ENCODE measurements at places on chromosomes 16 and 17.

- no peak for DNase-seq
Observed at GRCh38 chr17:79944821-79945391, 90.8 kb downstream of the TBC1D16 start.

DNA sequence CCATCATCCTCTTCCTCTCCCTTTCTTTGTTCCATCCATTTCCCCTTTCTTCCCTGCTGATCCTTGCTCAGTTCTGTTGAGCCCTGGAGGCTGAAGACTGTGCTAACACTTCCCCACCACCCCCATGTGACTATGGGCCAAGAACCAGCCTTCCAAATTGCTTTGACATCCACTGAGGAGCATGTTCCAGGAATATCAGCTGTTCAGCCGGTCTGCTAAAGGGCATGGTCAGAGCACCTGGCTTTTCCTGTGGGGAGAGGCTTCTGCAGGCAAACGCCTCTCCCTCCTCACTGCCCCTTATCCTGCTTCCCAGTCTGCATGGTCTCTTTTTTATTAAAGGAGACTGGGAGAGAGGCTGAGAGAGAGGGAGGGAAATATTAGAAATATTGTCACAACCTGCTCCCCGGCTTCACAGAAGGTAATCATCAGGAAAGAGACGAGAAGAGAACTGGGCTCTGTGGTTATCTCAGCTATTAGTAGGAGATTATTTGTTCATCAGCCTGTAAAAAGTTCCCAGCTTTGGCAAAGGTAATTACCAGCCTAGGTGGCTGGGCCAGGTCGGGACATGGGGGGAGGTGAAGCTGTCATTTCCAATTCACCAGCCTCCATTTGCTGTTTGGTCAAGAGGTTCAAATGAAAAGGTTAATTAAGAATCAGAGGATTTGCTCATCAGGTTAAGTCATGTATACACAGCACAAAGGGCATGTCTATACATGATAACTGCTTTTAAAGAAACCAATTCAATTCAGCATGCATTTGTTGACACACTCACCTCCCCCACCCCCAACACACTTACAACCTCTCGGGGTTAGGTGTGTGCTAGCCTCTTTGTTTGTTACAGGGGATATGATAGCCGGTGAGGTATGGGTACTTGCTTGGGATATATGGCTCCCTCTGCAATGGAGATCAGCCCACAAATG lies 83.7 kb upstream of the CRHR1 start:
- no peak for DNase-seq

DNA sequence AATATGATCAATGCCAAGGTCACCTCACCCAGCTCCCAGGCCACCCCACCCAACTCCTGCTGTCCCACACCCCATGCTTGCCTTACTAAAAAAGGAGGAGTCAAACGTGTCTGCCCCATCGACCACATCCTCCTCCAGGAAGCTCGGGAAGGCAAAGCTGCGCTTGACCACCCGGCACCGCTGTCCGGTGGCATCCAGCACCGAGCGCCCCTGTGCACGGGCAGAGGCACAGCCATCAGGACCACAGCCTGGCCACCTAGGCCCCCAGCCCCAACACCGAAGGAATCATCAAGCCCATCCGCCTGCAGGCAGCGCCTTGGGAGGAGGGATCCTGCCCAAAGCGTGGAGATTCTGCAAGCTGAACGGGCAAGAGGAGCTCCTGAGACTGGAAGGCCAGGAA lies 10.2 kb downstream of the AANAT start:
- DNase-seq: no peak

- no peak for DNase-seq
Observed at GRCh38 chr16:24875466-24875865, 29.7 kb downstream of the SLC5A11 start.

DNA sequence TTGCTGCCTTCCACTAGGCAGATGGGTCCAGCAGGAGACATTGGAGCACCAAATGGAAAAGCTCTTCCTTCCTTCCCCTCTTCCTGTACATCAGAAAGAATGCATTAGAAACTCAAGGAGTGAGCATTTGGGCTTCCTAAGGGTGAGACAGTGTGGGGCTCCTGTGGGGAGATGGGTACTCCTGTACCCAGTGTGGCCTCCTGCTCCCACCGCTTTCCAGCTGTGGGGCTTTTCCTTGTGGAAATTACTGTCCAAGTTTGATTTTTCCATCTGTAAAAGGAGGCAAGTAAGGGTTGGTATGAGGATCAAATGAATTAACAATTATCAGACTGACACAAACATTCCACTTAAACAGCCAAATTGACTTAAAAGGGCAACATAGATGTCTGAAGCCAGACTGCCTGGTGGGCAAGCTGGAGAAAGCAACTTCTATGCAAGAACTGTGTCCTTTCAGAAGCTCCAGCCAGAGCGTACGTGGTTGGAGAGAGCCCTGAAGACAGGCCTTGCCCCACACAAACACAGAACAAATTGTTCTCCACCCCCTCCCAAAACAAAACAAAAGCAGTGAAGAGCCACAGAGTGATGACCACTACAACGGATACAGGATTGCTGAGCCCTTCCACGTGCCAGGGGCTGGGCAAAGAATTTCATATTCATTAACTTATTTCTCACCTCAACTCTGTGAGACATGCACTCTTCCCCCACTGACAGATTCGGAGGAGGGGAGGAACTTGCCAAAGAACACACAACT lies 23.1 kb upstream of the ALDH3A1 start:
- no peak for DNase-seq

DNA sequence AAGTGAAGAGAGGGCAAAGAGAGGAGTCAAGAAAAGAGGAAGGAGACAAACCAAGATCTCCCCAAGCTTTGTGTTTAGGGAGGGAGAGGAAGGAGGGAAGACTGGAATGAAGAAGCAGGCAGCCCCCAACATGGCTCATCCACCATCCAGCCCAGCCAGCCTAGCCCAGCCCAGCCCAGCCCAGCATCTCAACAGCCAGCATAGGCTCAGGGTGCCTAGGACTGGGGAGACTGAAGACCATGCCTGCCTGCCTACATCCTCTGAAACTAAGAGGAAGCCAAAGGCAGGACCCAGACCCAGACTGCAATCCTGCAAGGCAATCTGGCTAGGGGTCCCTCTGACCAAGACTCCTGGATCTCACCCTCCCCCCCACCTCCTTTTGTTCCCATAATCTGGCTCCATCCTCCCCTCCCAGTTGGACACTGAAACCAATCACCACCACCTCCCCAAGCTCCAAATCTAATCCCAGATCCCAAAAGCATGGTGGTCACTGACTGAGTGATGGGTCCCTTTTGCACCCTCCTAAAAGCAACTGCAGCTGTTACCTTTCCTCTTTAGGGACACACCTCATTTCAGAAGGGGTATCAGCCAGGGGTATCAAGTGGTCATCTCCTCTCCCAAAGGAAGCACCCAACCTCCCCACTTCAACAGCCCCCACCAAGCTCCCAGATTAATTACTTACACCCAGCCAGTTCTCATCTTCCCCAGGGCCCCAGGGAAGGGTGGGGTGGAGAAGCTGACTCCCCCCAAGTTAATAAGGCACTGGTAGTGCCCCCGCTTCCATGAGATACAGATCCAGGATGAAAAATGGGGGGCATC lies 1.2 kb downstream of the HDAC5 start:
- no peak for DNase-seq

DNA sequence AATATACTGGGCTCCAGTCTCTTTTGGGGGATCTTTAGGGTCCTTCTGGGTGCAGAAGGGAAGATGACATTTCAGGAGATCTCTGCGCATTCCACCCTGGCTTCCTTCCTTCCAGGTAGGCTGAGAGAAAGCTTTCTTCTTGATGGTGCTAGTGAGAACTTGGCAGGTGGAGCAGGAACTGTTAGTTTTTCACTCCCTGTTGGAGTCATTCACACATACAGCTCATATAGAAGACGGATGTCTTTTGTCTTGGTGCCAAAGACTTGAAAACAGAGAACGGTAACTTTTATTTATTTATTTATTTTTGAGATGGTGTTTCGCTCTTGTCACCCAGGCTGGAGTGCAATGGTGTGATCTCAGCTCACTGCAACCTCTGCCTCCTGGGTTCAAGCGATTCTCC lies 43.9 kb downstream of the PITPNC1 start:
- no peak for DNase-seq

DNA sequence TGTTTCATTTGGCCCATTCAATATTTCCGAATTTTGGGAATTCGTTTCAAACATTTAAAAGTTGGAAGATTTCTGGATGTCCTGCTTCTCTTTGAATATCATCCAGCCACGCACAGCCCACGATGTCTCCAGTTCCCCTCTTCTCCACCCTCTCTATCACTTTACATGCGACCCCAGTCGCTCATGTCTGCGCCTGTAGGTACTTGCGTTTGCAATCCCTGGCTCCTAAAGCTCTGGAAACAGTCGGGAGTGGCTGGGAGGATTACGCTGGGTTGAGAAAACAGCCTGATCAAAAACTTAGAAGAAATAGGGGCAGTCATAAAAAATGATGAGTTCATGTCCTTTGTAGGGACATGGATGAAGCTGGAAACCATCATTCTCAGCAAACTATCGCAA lies 1.5 kb upstream of the SBK1 start:
- no peak for DNase-seq

DNA sequence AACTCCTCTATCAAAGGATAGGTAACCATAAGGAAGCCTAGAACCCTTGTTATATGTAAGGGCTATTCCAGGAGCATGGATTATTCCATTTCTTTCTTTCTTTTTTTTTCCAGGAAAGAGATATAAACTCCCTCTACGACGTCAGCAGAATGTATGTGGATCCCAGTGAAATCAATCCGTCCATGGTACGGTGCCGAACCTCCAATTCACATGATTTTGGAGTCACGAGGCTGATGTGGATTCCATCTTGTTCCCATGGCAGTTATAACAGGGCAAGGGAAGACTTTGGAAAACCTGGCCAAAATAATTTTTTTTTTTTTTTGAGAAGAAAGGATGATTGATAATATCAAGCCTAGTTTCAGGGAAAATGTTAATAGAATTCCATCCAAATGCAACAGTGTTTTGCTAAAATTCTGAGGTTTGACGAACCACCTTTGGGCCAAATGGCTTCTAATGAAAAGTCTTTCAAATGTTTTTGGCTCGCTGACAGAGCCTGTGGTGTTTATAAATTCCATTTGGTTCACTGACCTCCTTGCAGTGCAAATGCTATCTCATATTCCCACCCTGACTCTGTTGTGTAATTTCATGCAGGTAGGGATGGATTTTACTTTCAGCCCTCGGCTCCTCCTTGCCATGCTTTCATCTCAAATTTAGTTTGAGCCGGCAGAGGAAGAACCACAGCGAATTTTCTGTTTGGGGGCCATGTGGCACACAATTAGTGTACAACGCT lies 90.0 kb downstream of the SDR42E1 start:
- DNase-seq: no peak

GRCh38 chr17:9028988-9029570 lies 7.8 kb downstream of the NTN1 start:
- no peak for DNase-seq

DNA sequence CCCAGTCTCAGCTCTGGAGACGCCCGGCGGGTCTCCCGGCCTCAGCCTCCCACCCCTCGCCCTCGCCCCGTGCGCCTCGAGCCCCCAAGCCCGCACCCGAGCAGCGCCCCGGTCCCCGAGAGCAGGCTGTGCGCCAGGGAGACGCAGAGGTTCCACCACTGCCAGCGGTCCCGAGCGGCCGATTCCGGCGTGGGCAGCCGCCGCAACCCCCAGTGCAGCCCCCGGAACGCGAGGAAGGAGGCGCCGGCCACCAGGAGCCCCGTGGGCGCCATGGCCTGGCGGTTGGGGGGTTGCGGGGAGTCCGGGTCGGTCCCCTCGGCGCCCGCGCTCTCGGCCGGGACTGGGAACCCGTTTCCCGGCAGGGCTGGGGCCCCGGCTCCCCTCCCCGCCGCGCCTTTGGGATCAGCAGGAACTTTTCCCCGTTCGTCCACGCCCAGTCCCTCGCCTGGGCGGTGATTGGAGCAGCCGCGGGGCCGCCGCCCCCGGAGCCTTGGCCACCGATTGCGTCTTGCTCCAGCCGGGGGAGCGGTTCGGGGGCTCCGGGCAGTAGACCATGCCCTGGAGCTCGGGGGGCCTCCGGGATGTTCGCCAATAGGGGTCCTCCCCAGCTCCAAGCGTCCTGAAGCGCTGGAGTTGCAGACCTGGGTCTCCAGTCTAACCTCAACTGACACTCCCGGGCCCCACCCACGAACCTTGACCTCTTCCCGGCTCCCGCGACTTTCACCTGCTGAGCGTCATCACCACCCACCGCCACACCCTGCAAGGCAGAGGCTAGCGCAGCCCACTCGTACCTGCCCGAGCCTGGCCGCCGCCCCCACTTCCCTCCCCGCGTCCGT lies at the start of gene TLCD2:
Gene TLCD2, minus strand, starts transcription at position 407 of the 836 bp plus-strand sequence. Its CDS starts 135 bp downstream, at position 272.
- DNase-seq: no peak

DNA sequence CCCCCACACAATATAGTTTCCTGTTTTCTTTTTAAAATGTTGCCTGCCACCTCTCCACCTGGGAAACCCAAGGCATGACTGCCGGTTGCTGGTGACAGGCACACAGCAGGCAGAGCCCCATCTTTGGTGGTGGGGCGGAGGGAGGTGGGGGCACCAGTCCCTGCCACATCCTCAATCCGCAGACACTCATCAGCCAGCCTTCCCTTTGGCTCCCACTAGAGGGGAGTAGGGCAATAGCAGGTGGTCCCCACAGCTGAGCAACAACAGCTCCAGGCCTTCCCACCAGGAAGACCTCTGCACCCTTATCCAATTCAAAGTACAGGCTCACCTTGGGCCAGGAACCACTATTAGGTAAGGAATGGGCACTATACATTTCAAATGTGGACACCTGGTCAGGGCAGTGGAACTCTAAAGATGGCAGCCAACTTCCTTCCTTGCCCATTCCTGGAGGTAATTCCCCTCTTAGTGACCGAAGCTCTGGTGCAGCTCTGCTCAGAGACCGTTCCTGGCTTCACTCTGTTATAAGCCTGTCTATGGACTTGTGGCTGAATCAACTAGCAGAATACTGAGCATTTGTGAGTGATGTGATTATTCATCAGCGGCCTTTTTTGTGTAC lies 13.9 kb downstream of the RECQL5 start:
- DNase-seq: peak; percentile 16

- no peak for DNase-seq
Observed at GRCh38 chr16:88569614-88569984, 604 bp upstream of the ZC3H18 start.

- DNase-seq: no peak
Observed at GRCh38 chr17:74211141-74211911, 2.0 kb upstream of the TTYH2 start.

- no peak for DNase-seq
Observed at GRCh38 chr16:30085820-30086219, 5.9 kb downstream of the TBX6 start.

DNA sequence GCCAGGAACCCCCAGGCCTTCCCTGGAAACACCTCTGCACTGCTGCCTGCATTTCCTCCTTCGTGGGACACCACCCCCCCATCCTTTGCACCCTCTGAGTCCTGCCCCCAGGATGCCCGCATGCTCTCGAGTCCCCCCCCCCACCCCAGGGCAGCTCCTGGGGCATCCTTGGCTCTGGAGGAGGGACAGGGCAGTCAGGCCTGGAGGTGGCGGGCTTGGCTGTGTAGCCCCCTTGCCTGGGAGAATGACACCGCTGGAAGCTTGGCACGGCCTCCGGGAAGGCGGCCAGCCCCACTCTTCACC lies 98.9 kb upstream of the GSE1 start:
- no peak for DNase-seq

GRCh38 chr17:14752011-14752410 lies 451.1 kb downstream of the HS3ST3B1 start:
- DNase-seq: no peak

- peak; percentile 81 for DNase-seq
Observed at GRCh38 chr17:58447039-58447975, 30.0 kb upstream of the RNF43 start.

Data from astrocyte of the cerebellum (primary cell).